ENCODE measurements at places on chromosomes 7 and 10.
A peak's percentile ranks its signal among the peaks of the same experiment; 100 is the strongest.

GRCh38 chr10:131198401-131198800, 113.1 kb downstream of the TCERG1L start:
- DNase-seq = no peak

GRCh38 chr7:92875719-92876118, 39.3 kb upstream of the CDK6 start:
- no peak for DNase-seq

- DNase-seq = peak; percentile 36
Measured at GRCh38 chr7:14233076-14233867, 243.8 kb upstream of the ETV1 start.

DNA sequence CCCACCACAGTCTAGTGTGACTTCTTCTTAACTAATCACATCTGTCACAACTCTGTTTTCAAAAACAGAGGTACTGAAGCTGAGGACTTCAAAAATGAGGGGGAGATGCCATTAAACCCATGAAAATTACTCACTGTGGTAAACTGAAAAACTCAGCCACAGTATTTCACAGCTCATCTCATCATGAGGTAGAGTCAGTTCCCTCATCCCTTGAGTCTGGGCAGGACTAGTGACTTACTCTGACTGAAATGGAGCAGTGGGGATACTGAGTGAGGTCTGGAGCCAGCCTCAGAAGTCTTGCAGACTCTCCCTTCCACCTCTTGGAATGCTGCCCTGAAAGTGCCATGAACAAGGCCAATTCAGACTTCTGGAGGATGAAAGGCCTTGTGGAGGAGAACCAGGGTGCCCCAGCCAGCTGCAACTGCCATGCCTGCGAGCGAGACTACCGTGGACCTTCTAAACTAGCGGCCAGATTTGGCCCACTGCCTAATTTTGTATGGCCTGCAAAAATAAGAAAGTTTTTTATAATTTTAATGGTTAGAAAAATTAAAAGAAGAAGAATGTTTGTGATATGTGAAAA, 24.7 kb upstream of the ANKRD1 start:
- DNase-seq = no peak

Data from HCEC 1CT (cell line).